CD8-positive, alpha-beta memory T cell (primary cell): ENCODE measurements at places on chromosomes 1 and 21. TPM values are rescaled to one million over a fixed set of nuclear protein-coding genes. Genes with fewer than 3 reads are reported as not detected.

The PPM1J gene
- 0.33 TPM for total RNA-seq

The SLAMF9 gene
- total RNA-seq = not detected

The LRRC3 gene
- total RNA-seq = 0.80 TPM

The SLC9C2 gene
- not detected for total RNA-seq

The ASTN1 gene
- total RNA-seq = not detected

The SLC44A5 gene
- total RNA-seq = 0.24 TPM

The MPL gene
- total RNA-seq = not detected

The SYDE2 gene
- 2.8 TPM for total RNA-seq

The OLFML2B gene
- 0.22 TPM for total RNA-seq

- no peaks in the 10 kb centered on the region for H3K36me3 ChIP-seq
- H3K4me1 ChIP-seq = no peaks in the 10 kb centered on the region
- DNase-seq = no peak
- no peak overlapping the region for H3K4me3 ChIP-seq
These were observed 35.7 kb upstream of the MAN1C1 start for GRCh38 chr1:25580927-25581326.

DNA sequence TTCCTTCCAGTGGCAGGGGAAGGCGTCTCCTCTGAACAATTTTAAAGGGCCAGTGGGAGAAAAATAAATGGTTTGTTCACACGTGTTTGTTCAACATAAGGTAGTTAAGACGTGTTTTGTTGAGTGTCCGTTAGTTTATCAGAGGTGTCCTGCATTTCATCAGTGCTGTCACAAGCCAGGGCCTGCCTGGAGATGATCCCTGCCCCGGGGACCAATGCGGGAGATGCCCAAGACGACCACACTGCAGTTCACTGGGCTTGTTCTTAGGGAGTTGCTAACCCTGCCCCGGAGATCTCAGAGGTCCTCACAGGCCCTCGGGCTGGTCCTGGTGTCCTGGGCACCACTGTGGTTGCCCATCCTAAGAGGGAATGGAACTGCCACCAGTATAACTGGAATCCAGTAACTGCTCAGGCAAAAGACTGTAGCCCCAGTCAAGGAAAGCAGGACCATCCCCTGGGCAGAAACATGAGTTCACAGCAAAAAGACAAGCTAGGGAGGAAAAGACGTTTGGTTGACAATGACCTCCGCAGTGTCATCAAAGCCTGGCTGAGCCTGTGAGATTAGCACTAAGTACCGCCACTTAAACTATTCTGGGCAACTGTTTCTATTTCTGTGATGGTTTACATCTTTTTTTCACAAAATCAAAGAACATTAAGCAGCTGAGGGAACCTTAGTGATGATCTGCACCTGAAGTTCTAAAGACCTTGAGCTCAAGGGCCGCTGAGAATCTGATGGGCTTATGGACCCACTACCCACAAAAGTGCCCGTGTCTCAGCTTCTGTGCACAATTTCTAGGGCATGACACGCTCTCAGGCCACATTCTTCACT, 44.9 kb upstream of the LIN9 start:
- no peak overlapping the region for H3K4me3 ChIP-seq
- no peaks in the 10 kb centered on the region for H3K4me1 ChIP-seq
- H3K27me3 ChIP-seq = no peaks in the 10 kb centered on the region

GRCh38 chr1:57017717-57018116, 51.9 kb upstream of the C8B start:
- H3K27ac ChIP-seq = no peak overlapping the region
- no peak overlapping the region for H3K4me3 ChIP-seq
- no peaks in the 10 kb centered on the region for H3K36me3 ChIP-seq
- no peak for DNase-seq
- H3K4me1 ChIP-seq = no peaks in the 10 kb centered on the region

DNA sequence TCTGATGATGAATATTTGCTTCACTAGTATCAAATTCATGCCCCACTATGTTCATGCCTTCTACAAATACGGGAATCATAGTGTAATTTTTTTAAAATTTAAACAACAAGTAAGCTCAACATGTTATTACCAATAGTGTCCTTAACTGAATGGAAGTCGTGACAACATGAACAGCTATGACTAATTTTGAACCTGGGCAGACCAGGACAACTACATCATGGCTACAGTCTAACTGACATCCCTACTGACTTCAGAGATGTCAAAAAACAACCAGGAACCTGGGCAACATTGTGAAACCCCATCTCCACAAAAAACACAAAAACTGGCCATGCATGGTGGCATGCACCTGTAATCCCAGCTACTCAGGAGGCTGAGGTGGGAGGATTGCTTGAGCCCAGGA, 33.5 kb upstream of the RAP1A start:
- DNase-seq = no peak
- H3K27ac ChIP-seq = no peak overlapping the region
- no peaks in the 10 kb centered on the region for H3K27me3 ChIP-seq
- H3K36me3 ChIP-seq = no peaks in the 10 kb centered on the region
- H3K4me1 ChIP-seq = peaks cover 21% of the 10 kb centered on the region
- no peak overlapping the region for H3K4me3 ChIP-seq

DNA sequence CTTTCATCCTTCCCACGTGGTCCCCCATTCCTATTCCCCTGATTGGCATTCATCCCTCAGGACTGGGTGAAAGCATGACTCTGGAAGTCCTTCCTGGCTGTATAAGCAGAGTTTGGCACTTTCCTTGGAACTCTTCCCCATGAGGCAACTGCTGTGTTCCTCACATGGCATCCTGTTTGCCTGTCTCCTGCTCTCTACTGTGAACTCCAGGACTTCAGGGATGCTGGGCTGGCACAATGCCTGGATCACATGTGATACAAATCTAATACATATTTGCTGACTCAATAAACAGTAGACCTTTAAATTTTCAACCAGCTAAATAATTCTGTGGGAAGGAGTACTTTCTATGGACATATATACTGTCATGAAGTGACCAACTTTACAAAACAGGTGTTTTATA, 46.8 kb upstream of the EDEM3 start:
- no peaks in the 10 kb centered on the region for H3K4me1 ChIP-seq
- peaks cover 10% of the 10 kb centered on the region for H3K36me3 ChIP-seq
- no peaks in the 10 kb centered on the region for H3K27me3 ChIP-seq

DNA sequence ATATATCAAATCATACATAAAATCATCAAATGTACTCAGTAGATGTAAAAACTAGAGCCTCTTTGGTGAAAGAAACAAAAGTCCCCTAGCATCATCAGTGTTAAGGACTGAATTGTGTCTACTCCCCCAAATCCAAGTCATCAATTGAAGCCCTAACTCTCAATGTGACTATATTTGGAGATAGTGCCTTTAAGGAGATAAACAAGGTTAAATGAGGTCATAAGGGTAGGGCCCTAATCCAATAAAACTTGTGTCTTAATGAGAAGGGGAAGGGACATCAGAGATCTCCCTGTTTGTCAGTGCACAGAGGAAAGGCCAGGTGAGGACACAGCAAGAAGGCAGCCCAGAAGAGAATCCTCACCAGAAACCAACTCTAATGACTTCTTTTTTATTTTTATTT, 33.5 kb downstream of the USP24 start:
- peaks cover 2% of the 10 kb centered on the region for H3K36me3 ChIP-seq
- no peak for DNase-seq
- H3K27ac ChIP-seq = no peak overlapping the region
- H3K4me3 ChIP-seq = no peak overlapping the region
- no peaks in the 10 kb centered on the region for H3K27me3 ChIP-seq

DNA sequence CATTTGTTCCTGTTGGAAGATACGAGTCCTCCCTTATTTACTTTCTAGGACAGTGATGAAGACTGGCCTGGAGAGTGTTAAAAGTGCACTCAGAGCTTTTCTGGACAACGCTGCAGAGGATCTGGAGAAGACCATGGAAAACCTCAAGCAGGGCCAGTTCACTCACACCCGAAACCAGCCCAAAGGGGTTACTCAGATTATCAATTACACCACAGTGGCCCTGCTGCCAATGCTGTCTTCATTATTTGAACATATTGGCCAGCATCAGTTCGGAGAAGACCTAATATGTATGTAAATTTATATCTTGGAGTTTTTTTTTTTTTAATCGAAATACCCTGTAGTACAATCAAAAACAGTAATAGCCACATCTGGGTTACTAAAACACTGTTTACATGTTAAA, 190.5 kb downstream of the ZP4 start:
- no peak overlapping the region for H3K27ac ChIP-seq
- no peak overlapping the region for H3K4me3 ChIP-seq
- no peaks in the 10 kb centered on the region for H3K27me3 ChIP-seq
- H3K36me3 ChIP-seq = no peaks in the 10 kb centered on the region
- no peak for DNase-seq

DNA sequence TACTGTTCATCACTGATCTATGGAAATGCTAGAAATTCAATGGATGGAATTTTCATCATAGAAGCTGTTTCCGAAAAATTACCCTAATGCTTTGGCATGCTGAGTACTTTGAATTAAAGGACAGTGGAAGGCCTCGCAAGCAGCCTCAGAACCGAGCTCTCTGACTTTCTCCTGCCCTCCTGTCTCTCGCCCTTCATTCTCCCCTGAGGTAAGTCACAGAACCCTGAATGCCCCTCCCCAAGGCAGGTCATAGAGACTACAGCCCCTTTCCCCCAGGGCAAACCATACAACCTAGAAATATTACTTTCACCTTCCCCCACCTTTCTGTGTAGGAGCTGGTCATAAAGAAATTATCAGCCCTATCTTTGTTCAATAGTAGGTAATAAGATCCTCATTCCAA, 74.8 kb downstream of the LRIG2 start:
- no peak for DNase-seq
- no peak overlapping the region for H3K27ac ChIP-seq
- no peaks in the 10 kb centered on the region for H3K27me3 ChIP-seq

GRCh38 chr1:172246521-172247390, 173.7 kb upstream of the C1orf105 start:
- no peaks in the 10 kb centered on the region for H3K36me3 ChIP-seq
- no peak overlapping the region for H3K4me3 ChIP-seq
- no peak overlapping the region for H3K27ac ChIP-seq
- DNase-seq = no peak

GRCh38 chr1:43239484-43239883, 30.3 kb upstream of the TMEM125 start:
- no peak for DNase-seq
- no peak overlapping the region for H3K4me3 ChIP-seq
- H3K4me1 ChIP-seq = no peaks in the 10 kb centered on the region
- H3K27ac ChIP-seq = no peak overlapping the region
- H3K27me3 ChIP-seq = no peaks in the 10 kb centered on the region
- H3K36me3 ChIP-seq = no peaks in the 10 kb centered on the region

- peaks cover 41% of the 10 kb centered on the region for H3K36me3 ChIP-seq
- no peak overlapping the region for H3K4me3 ChIP-seq
- peaks cover 9% of the 10 kb centered on the region for H3K4me1 ChIP-seq
- no peak overlapping the region for H3K27ac ChIP-seq
- DNase-seq = no peak
These were observed 5.9 kb downstream of the SSR2 start for GRCh38 chr1:156014829-156015228.

GRCh38 chr1:24987875-24988557, 57.9 kb upstream of the RUNX3 start:
- no peak overlapping the region for H3K4me3 ChIP-seq
- no peaks in the 10 kb centered on the region for H3K36me3 ChIP-seq
- peaks cover 99% of the 10 kb centered on the region for H3K4me1 ChIP-seq
- no peak overlapping the region for H3K27ac ChIP-seq
- DNase-seq = no peak

- no peak overlapping the region for H3K4me3 ChIP-seq
- no peak overlapping the region for H3K27ac ChIP-seq
- no peaks in the 10 kb centered on the region for H3K4me1 ChIP-seq
- DNase-seq = no peak
- no peaks in the 10 kb centered on the region for H3K27me3 ChIP-seq
These were observed 177.6 kb upstream of the DPYD start for GRCh38 chr1:98098473-98098872.

DNA sequence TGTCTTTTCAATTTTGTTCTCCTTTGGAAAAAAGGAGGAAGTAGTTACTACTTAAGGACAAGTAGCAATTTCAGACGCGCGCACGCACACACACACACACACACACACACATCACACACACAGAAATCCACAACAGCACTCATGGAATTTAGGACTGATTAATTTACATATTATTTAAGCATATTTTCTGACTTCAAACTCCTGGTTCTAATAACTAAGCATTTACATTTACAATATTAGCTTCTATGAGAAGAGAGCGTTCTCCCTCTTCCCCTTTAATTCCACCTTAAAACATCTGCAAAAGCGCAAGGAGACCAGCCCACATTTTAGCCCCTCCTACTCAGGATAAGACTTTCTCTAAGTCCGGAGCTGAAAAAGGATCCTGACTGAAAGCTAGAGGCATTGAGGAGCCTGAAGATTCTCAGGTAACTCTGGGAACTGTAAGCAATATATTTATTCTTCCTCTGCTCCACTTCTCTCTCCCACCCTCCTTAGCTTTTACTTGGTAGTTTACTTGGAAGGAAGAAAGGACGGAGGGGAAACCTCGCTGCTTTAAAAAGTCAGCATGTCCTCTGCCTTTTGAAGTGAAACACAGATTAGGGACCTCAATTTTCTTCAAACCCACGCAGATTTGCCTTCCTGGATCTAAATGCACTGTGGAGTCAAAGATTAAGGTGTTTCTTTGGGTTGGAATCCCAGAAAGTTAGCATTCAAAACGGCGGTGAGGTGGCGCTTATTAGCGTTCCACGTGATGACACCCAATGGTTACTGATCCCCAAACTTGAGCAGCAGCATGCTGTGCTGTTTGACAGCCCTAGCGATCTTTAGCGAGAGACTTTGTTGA, at the start of gene PLA2G4A:
TSS of gene PLA2G4A (plus strand) at position 339 of the 844 bp plus-strand sequence. CDS start 25,406 bp downstream, outside the sequence.
- DNase-seq = no peak
- no peak within 1 kb of the TSS for H3K27ac ChIP-seq
- no peaks in the 10 kb centered on the region for H3K4me1 ChIP-seq
- no peaks in the 10 kb centered on the region for H3K36me3 ChIP-seq
